ENCODE measurements at places on chromosomes 1 and 21.

DNA sequence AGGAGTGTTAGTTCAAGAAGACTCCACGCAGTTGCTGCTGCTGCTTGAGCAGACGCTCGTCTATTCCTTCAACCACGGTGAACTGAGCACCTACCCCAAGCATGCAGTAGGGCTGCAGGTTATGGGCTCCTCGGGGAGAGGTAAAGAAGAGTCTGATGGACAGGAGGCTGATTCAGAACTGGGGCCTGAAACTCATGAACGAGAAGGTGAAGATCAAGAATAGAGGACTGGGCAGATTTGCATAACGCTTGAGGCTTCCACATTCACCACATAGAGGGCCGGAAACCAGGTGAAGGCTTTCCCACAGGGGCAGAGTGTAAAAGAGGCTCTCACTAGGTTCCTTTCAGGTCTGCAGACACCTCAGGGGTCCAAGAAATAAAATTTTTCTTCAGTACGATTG lies 9.1 kb downstream of the ABCA4 start:
- no peak for DNase-seq

GRCh38 chr1:165403835-165404482 lies 41.0 kb downstream of the RXRG start:
- DNase-seq: no peak

DNA sequence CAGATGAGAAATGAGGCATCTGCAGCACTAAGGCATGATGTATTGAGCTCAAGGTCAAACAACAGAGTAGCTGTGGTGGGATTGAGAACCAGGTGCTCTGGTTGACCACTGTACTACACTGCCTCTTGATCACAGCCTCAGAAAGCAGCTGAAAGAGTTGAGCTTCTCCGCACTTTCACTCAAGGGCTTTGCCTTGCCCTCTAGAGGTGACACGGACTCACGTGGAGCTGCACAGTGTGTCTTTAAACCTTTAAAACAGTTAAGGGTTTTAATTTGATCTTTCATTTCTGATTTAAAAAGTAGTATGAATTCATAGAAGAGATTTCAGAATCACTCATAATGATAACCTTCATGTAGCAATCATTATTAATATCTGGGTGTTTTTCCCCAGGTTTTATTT lies 132.5 kb downstream of the RWDD3 start:
- no peak for DNase-seq

DNA sequence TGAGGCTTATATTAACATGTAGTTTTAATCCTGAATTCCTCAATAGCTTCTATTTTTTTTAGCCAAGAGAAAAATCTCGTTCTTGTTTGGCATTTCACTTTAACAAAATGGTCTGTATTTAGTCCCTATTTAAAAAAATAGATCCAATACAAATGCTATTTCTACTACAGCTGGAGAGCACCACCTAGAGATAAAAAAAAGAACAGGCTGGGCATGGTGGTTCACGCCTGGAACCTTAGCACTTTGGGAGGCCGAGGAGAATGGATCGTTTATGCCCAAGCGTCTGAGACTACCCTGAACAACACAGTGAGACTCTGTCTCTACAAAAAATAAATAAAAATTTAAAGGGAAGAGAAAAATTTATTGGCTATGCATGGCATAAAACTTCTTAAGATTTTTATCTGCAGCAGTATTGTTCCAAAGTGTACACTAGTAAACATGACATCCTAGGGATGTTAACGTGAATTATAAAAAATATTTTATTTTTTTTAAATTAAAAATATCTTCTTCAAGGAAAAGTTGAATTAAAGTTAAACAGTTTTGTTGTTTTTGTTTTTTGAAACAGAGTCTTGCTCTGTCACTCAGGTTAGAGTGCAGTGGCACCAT lies 4.4 kb downstream of the ST7L start:
- DNase-seq: no peak

DNA sequence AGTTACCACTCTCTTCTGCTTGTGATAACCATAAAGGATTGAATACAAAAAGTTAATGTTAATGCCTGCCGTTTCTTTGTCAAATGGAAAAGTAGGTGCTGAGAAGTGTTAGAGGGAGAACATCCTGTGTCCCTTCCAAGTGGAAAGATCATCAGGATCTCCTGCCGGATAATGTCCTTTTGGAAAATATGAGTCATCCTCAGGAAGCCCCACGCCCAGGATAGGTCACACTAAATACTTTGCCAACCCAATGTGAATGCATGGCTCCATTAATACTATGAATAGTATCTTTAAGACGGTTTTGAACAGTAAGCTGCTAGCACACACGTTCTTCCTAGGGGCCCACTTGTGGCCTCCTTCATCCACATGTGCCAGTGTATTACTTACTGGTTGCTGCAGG lies 279.5 kb downstream of the ZNF326 start:
- DNase-seq: no peak

DNA sequence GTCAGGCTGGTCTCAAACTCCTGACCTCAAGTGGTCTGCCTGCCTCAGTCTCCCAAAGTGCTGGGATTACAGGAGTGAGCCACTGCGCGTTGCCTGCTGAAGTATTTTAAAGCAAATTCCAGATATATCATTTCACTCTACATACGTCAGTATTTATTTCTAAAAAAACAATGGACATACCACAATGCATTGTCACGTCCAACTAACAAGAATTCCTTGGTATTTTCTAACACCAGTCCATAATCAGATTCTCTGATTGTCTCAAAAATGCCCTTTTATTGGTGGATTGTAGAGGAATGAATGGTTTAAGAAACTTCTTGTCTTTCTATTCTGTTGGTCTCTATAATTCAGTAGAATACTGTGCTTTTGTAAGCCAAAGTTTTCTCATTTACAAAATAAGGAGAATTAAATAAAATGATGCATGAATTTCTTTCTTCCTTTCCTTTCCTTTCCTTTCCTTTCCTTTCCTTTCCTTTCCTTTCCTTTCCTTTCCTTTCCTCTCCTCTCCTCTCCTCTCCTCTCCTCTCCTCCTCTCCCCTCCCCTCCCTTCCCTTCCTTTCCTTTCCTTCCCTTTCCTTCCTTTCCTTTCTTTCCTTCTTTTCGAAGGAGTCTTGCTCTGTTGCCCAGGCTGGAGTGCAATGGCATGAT lies 55.8 kb downstream of the VPS13D start:
- DNase-seq: no peak

DNA sequence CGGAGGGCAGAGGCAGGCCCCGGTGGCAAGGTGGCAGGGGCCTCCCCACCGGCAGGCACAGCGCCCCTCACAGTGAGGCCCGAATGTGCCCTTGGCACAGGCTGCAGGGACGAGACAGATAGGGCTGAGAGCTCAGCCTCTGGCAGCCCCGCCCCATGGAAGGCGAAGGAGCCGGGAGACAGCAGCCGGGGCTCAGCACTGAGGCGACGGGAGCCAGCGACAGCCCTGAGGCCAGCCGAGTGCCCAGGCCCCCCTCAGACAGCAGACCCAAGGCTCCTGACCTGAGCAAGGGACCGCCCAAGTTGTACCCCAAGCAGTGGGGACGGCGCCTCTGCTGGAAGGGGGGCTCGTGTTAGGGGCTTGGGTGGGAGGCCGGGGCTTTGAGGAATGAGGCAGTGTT lies 43.1 kb downstream of the ARHGEF16 start:
- no peak for DNase-seq

GRCh38 chr1:24725209-24725651 lies 20.0 kb upstream of the CLIC4 start:
- DNase-seq: no peak

- no peak for DNase-seq
Measured at GRCh38 chr1:54499360-54500106, 48.5 kb upstream of the ACOT11 start.

GRCh38 chr1:205942631-205943159 lies 561 bp downstream of the SLC26A9 start:
- no peak for DNase-seq

- DNase-seq: no peak
Measured at GRCh38 chr1:48889082-48889481, 112.4 kb upstream of the BEND5 start.

- no peak for DNase-seq
Measured at GRCh38 chr1:225811622-225812487, 1.9 kb downstream of the EPHX1 start.

GRCh38 chr1:174074757-174075156 lies 52.6 kb upstream of the RC3H1 start:
- DNase-seq: no peak

- DNase-seq: no peak
Measured at GRCh38 chr1:87243573-87243972, 85.1 kb upstream of the LMO4 start.

DNA sequence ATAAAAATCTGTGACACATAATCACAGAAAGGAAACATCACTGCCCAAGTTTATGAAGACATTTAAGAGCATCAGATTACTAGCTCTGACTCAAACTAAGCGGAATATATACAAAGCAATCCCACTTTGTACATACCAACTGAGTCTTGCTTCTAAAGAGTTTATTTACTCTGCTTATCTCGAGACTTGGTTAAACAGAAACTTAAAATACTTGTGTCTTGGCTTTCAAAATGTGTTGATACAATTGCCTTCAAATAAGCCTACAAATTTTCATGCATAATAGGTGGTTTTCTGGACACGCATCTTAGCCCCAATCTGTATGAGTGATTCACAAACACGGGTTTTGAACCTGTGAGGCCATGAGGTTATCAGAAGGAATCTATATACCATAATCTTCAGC lies 21.0 kb downstream of the CD160 start:
- DNase-seq: no peak

DNA sequence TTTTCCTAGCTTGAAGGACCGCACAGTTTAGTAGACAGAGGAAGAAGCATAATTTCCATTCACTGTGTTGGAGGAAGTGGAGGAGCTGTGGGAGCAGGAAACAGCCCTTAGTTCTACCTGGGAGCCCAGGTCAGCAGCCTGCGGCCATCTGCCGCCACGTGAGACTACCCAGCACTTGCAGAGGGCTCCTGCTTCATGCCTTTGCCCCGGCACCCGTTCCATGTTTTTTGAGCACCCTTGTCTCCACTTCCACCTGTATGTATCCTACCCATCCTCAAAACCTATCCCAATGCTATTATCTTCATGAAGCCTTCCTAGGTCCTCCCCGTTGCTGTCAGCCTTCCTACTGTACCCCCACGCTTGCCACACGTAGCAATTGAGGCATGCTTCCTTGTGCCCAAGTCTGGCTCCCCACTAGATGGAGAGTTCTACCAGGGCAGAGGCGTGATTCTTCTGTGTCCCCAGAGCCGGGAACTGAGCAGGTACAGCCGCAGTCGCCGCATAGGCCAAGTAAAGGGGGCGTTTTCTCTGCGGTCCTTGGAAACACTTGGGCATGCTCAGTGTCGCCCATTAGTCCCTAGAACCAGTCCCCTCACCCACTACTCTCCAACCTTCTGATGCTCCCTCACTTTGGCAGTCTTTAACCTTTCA lies 1.9 kb downstream of the SLC6A9 start:
- no peak for DNase-seq

DNA sequence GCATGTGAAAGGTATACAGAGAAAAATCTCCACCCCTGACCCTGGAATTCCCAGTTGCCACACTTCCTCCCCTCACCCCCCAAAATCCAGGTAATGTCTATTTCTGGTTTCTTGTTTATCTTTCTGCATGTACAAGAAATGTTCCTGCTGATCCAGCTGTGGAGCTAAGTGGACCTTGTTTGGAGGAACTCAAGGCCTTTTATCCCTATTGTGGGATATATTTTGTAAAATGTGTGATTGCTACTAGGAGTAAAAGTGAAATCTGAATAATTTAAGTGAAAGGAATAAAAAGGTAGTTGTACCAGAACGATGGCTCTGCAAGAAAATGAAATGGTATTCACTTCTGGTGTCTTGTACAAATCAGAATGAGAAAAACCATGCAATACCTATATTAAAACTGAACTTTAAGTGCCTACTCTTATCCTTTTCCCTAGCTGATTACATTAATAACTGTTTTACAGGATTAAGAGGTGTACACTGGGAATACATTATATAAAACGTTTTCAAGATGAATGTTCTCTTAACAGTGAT lies 3.0 kb downstream of the SPEN start:
- DNase-seq: no peak

DNA sequence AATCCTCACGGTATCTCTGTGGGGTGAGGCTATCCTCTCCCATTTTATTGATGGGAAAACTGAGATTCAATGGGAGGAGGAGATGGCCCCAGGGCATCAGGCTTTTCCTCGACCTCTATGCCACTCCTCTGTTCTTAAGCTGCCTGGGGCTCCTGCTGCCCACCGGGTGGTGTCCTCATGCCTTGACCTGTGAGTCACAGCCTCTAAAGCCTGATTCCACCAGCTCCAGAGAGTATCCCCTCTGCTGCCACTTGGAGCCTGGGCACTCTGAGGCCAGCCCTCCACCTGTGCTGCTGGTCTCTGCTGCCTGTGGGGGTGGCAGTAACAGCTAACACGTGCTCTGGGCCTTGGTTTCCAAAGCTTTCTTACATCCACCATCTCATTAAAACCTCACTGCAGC lies 241.2 kb downstream of the TRABD2B start:
- no peak for DNase-seq

Measured in stimulated activated CD8-positive, alpha-beta memory T cell treated with anti-CD3 and anti-CD28 coated beads, Interleukin-7, amount 100 ng/mL, for 1 hour (primary cell).